ENCODE measurements at places on chromosomes 3 and 15.
A peak's percentile ranks its signal among the peaks of the same experiment; 100 is the strongest.

DNA sequence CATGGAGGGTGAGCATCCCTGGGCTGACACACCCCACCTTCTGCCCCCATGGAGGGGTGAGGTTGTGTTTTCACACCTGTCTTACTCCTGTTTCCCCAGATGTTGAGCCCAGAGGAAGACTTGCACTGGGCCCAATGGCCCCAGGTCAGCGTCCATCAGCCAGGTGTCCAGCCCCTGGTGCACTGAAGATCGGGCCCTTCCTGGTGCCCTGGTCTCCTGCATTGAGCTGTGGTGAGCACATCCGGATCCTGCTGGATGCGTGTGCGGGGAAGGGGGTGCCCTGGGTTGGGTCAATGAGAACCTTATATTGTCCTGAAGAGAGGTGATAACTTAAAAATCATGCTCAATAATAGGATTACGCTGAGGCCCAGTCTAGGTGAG lies 227.3 kb downstream of the SNRPN start:
- no peaks in the 10 kb centered on the region for H3K4me1 ChIP-seq
- DNase-seq = no peak
- no peak overlapping the region for H3K27ac ChIP-seq
- no peak overlapping the region for H3K4me3 ChIP-seq
- no peaks in the 10 kb centered on the region for H3K36me3 ChIP-seq
- no peaks in the 10 kb centered on the region for H3K27me3 ChIP-seq

- H3K4me3 ChIP-seq = no peak overlapping the region
- no peaks in the 10 kb centered on the region for H3K36me3 ChIP-seq
- no peak for DNase-seq
- H3K27me3 ChIP-seq = no peaks in the 10 kb centered on the region
- no peak overlapping the region for H3K27ac ChIP-seq
Measured at GRCh38 chr3:44093531-44093930, 148.2 kb upstream of the TOPAZ1 start.

DNA sequence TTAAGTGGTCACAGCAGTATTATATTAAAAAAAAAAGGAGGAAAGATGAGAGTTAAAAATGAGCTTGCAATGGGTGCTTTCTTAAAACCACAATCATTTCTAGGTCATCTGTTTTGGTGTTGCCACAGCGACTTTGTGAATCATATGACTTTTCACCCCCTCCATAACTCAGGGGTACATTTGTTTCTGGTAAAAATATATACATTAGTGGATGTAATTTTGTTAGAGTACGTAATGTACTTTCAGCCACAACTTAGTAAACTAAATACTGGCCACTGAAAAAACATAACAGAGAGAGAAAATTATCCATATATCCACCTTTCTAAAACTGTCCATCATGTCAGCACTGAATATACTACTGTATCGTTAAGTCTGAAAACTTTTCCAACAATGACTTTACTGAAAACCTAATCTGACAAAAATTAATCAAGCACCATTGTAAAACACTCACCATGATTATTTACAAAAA lies 3.4 kb downstream of the ANKRD28 start:
- no peaks in the 10 kb centered on the region for H3K4me1 ChIP-seq
- H3K36me3 ChIP-seq = peaks cover 21% of the 10 kb centered on the region
- no peak for DNase-seq
- peak overlapping the region; percentile 34 for H3K4me3 ChIP-seq

- no peaks in the 10 kb centered on the region for H3K4me1 ChIP-seq
- peaks cover 75% of the 10 kb centered on the region for H3K27me3 ChIP-seq
- H3K4me3 ChIP-seq = no peak overlapping the region
- H3K36me3 ChIP-seq = no peaks in the 10 kb centered on the region
- H3K27ac ChIP-seq = no peak overlapping the region
Measured at GRCh38 chr15:61756071-61756820, 304.0 kb downstream of the VPS13C start.

DNA sequence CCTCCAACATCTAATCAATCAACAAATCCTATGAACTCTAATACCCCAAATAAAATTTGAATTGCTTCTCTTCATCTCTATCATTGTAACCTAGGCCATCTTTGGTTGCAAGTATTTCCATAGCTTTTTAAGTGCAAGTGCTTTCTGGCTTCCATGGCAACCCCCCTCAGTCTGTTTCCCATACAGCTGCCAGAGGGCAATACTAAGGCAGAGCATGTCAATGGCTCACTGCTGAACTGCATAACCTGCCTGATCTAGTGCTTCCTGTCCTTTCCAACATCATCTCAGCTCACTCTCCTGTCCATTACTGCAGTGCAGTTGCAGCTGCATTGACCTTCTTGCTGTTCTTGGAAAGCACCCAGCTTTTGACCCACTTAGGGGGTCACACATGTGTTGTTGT lies 198.4 kb downstream of the WNT5A start:
- no peaks in the 10 kb centered on the region for H3K27me3 ChIP-seq
- no peak overlapping the region for H3K4me3 ChIP-seq
- no peaks in the 10 kb centered on the region for H3K4me1 ChIP-seq
- DNase-seq = no peak

- peaks cover 4% of the 10 kb centered on the region for H3K36me3 ChIP-seq
- no peak for DNase-seq
Measured at GRCh38 chr15:52114261-52115055, 1.9 kb upstream of the BCL2L10 start.

GRCh38 chr15:56929933-56930332 lies 11.5 kb downstream of the TCF12 start:
- no peak overlapping the region for H3K4me3 ChIP-seq
- peaks cover 8% of the 10 kb centered on the region for H3K36me3 ChIP-seq
- peaks cover 54% of the 10 kb centered on the region for H3K4me1 ChIP-seq
- no peaks in the 10 kb centered on the region for H3K27me3 ChIP-seq

GRCh38 chr3:194779729-194780224 lies 94.1 kb downstream of the FAM43A start:
- H3K4me3 ChIP-seq = no peak overlapping the region
- no peak for DNase-seq
- no peak overlapping the region for H3K27ac ChIP-seq
- H3K36me3 ChIP-seq = no peaks in the 10 kb centered on the region
- H3K4me1 ChIP-seq = peaks cover 9% of the 10 kb centered on the region
- peaks cover 46% of the 10 kb centered on the region for H3K27me3 ChIP-seq

GRCh38 chr15:58115692-58116091 lies 22.5 kb upstream of the AQP9 start:
- no peaks in the 10 kb centered on the region for H3K4me1 ChIP-seq
- H3K27ac ChIP-seq = no peak overlapping the region
- DNase-seq = no peak
- no peaks in the 10 kb centered on the region for H3K36me3 ChIP-seq
- peaks cover 11% of the 10 kb centered on the region for H3K27me3 ChIP-seq

GRCh38 chr3:4191971-4192370 lies 111.2 kb upstream of the SETMAR start:
- no peak for DNase-seq
- H3K36me3 ChIP-seq = no peaks in the 10 kb centered on the region
- no peaks in the 10 kb centered on the region for H3K27me3 ChIP-seq
- no peak overlapping the region for H3K27ac ChIP-seq
- no peaks in the 10 kb centered on the region for H3K4me1 ChIP-seq

DNA sequence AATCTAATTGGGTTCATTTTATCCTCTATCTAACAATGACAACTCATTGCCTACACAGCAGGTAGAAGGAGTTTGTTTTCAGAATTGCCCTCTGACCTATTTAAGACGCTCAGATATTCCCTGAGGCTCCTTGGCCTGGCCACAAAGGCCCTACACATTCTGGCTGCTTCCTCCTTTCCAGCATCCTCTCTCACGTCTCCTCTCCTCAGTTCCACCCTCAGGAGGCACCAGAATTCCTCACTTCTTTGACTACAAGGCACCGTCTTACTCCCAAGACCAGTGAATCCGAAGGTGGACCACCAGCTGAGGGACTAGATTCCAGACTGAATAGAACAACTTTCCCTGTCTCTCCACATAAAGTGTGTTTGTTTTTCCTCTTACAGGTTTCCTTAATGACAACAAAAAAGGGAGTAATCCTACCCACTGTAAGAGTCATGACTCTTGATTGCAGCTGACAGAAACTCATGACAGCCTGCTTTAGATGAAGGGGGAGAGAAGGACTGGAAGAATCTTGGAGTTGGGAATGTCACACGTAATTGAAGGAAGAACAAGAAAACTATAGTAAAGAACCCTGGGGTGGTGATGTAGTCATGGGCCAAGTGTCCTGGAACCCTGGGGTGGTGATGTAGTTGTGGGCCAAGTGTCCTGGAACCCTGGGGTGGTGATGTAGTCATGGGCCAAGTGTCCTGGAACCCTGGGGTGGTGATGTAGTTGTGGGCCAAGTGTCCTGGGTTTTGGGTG lies 22.0 kb upstream of the MUC20 start:
- no peak for DNase-seq
- no peak overlapping the region for H3K4me3 ChIP-seq
- peak overlapping the region; percentile 1 for H3K27ac ChIP-seq
- peaks cover 35% of the 10 kb centered on the region for H3K36me3 ChIP-seq

- no peak overlapping the region for H3K4me3 ChIP-seq
- no peak overlapping the region for H3K27ac ChIP-seq
- H3K27me3 ChIP-seq = no peaks in the 10 kb centered on the region
- no peaks in the 10 kb centered on the region for H3K4me1 ChIP-seq
- DNase-seq = no peak
Measured at GRCh38 chr3:68360492-68360891, 571.9 kb downstream of the TAFA4 start.

- no peaks in the 10 kb centered on the region for H3K27me3 ChIP-seq
- DNase-seq = no peak
- no peaks in the 10 kb centered on the region for H3K36me3 ChIP-seq
- no peak overlapping the region for H3K4me3 ChIP-seq
- H3K27ac ChIP-seq = no peak overlapping the region
Measured at GRCh38 chr3:153972862-153973261, 148.3 kb upstream of the ARHGEF26 start.

GRCh38 chr3:99532246-99532645 lies 106.1 kb upstream of the COL8A1 start:
- peaks cover 18% of the 10 kb centered on the region for H3K4me1 ChIP-seq
- H3K27me3 ChIP-seq = no peaks in the 10 kb centered on the region
- H3K36me3 ChIP-seq = no peaks in the 10 kb centered on the region
- no peak overlapping the region for H3K4me3 ChIP-seq

- H3K27me3 ChIP-seq = no peaks in the 10 kb centered on the region
- H3K27ac ChIP-seq = no peak overlapping the region
- H3K36me3 ChIP-seq = peaks cover 9% of the 10 kb centered on the region
- no peak overlapping the region for H3K4me3 ChIP-seq
- H3K4me1 ChIP-seq = peaks cover 12% of the 10 kb centered on the region
- DNase-seq = no peak
Measured at GRCh38 chr15:40290918-40291574, 8.2 kb upstream of the ANKRD63 start.

DNA sequence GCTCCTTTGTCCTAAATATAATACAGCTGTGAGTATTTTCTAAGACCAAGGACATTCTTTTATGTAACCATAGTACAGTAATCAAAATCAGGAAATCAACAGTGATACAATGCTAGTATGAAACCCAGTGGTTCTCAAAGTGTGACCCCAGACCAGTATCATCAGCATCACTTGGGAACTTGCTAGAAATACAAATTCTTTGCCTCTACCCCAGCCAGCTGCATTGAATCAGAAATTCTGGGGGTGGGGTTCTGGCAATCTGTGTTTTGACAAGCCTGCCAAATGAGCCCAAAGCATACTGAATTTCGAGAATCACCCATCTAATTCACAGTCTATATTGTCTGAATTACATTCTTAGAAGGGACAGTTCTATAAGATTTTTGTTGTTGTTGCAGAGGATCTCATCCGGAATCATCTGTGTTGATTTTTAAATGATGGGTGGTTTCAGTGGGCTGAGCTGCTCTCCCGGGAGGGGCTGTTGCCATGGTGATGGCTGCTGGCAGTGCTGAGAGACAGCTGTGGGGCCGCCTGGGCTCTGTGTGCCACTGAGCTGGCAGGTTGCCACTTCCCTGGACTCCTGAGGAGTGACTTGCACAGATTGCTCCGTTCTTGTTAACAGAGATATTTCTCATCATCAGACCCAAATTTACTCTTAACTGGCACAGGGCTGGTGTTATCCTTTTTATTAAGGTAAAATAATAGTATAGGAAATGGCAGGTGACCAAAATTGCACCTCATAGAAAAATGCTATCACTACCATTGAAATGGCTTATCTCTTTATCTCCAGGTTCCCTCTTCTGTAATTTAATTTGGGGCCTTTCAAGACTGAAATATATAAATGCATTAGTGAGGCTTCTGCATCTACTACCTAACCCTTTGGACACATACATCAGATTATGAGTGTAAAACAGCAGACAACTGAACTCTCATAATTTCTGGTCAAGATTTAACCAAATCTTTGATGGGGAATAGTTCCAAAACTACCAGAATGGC lies 56.5 kb downstream of the NEK11 start:
- H3K4me3 ChIP-seq = no peak overlapping the region
- H3K27ac ChIP-seq = no peak overlapping the region
- no peaks in the 10 kb centered on the region for H3K27me3 ChIP-seq
- no peaks in the 10 kb centered on the region for H3K36me3 ChIP-seq
- peak; percentile 48 for DNase-seq

DNA sequence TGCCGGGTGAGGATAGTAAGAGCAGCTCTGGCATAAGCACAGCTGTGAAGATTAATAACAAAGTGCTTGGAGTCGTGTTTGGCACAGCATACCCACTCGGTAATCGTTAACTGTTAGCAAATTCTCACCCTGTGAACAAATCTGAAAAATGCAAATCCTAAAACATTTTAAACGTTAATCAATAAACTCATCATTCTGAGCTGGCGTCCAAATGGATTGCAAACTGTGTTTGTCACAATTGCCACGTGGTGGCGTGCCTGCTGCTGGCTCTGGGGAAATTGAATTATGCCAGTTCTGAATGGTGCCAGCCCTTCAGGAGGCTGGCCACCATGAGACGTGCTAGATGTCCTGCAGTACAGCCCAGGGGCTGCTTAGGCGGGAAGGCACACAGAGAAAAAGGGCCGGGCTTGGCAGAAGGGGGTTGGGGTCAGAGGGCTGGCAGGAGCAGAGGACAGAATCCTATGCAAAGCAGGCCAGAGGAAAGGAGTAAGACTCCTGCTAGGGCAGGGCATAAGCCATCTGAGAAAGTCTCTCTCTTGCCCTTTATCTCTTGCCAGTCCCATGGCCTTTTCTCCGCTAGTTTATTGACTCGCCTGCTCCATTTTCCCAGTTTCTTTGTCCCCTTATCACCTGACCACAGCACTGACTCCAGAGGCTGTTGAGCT lies 22.1 kb upstream of the POLG start:
- H3K4me3 ChIP-seq = no peak overlapping the region
- peak; percentile 64 for DNase-seq
- peaks cover 100% of the 10 kb centered on the region for H3K27me3 ChIP-seq
- peaks cover 6% of the 10 kb centered on the region for H3K36me3 ChIP-seq
- H3K27ac ChIP-seq = no peak overlapping the region
- H3K4me1 ChIP-seq = peaks cover 8% of the 10 kb centered on the region

GRCh38 chr15:100515758-100516157 lies 13.0 kb downstream of the CERS3 start:
- H3K4me3 ChIP-seq = no peak overlapping the region
- no peak for DNase-seq
- H3K36me3 ChIP-seq = no peaks in the 10 kb centered on the region
- no peaks in the 10 kb centered on the region for H3K4me1 ChIP-seq
- no peak overlapping the region for H3K27ac ChIP-seq

GRCh38 chr3:3172627-3173026 lies 6.9 kb downstream of the CRBN start:
- H3K36me3 ChIP-seq = peaks cover 15% of the 10 kb centered on the region
- no peak for DNase-seq
- no peaks in the 10 kb centered on the region for H3K27me3 ChIP-seq

- H3K27me3 ChIP-seq = no peaks in the 10 kb centered on the region
- no peak overlapping the region for H3K4me3 ChIP-seq
- H3K4me1 ChIP-seq = no peaks in the 10 kb centered on the region
- no peak for DNase-seq
- H3K27ac ChIP-seq = no peak overlapping the region
Measured at GRCh38 chr15:90016721-90017120, 15.6 kb downstream of the ZNF710 start.

- peaks cover 34% of the 10 kb centered on the region for H3K4me1 ChIP-seq
- H3K27ac ChIP-seq = no peak overlapping the region
- no peak for DNase-seq
- no peak overlapping the region for H3K4me3 ChIP-seq
- H3K36me3 ChIP-seq = no peaks in the 10 kb centered on the region
Measured at GRCh38 chr15:98778960-98779359, 130.6 kb downstream of the IGF1R start.
